ENCODE measurements at places on chromosomes 12 and 14.

GRCh38 chr12:67025543-67026114, 243.5 kb upstream of the CAND1 start:
- DNase-seq, result peak; percentile 47

DNA sequence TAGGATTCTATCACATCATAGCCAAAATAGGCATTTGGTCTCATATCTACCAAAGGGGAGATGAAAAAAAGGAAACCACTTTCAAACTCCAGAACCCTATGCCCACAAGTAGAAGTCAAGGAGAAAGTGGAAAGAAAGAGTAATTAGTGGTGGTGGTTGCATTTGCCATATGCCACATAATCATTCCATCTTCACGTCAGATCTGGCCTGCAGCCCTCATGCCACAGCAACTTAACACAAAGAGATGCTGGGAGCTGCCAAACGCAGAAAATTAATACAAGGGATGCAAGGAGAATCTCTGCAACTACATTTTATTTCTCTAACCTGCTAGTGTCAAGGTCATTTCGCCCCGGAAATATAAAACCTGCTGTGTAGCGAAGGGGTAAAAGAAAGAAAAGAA, 148.6 kb upstream of the FOXN3 start:
- DNase-seq, result no peak

- DNase-seq, result no peak
Measured at GRCh38 chr12:58965568-58965967, 45.3 kb upstream of the LRIG3 start.

GRCh38 chr12:107327651-107328182, 234.4 kb upstream of the CRY1 start:
- no peak for DNase-seq

- peak; percentile 58 for DNase-seq
Measured at GRCh38 chr12:120584343-120585149, 3.3 kb upstream of the POP5 start.

- no peak for DNase-seq
Measured at GRCh38 chr12:103442822-103443221, 52.9 kb downstream of the C12orf42 start.

- no peak for DNase-seq
Measured at GRCh38 chr14:101835566-101835965, 74.1 kb downstream of the PPP2R5C start.

- DNase-seq, result no peak
Measured at GRCh38 chr12:11724888-11725311, 75.4 kb downstream of the ETV6 start.

DNA sequence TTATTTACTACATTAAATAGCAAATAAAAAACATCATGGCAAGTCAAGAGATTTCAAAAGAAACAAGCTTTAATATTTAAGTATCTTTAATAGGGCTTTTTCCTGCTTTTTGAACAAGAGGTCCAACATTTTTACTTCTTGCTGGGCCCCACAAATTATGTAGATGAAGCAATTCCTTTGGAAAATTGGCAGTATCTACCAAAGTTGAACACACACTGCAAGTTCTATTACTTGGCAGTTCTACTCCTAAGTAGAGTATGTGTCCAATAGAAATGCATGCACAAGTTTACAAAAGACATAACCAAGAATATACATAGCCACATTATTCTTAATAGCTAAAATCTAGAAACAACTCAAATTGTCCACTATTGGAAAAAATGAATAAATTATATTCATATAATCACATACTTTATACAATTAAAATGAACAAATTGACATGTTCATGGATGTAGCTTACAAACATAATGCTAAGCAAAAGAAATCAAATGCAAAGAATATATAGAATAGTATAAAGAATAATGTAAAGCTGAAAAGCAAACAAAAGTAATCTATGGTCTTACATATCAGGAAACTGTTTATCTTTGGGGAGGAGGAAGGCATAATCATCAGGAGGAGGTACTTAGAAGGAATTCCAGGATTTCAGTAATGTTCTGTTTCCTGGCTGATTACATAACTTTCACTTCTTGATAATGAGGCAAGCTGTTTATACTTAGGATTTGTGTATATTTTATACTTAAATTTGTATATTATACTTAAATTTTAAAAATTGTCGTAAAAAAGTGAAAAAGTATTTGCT, 6.5 kb upstream of the TMBIM4 start:
- DNase-seq, result no peak

GRCh38 chr14:51328064-51328771, 88.2 kb downstream of the TMX1 start:
- no peak for DNase-seq

DNA sequence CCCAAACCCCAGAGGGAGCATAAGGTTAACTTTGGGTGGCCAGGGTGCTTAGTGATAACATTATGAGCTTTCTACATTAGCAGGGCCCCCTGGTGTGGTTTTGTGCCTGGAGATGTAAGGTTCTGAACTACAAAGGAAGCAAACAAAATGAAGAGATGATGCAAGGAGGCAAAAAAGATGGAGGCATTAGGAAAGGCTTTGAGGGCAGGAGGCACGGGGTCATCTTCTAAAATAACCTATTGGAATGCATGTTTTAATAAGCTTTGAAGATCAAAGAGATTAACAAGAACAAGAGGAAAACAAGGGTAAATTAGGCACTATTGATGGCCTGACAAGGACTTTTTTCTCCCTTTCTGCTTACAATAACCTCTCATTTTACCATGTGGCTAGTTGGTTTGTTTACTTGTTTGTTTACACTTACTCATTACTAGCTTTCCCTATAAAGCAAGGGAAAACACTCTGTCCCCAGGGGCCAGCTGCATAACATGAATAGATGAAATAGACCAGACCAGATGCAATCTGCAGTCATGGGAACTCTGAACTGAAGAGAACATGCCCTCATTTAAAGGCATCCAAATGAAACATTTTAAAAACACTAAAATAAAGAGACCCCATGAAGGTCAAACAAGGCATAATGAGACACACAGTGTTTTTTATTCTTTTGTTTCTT, 390.3 kb downstream of the DIO2 start:
- no peak for DNase-seq

DNA sequence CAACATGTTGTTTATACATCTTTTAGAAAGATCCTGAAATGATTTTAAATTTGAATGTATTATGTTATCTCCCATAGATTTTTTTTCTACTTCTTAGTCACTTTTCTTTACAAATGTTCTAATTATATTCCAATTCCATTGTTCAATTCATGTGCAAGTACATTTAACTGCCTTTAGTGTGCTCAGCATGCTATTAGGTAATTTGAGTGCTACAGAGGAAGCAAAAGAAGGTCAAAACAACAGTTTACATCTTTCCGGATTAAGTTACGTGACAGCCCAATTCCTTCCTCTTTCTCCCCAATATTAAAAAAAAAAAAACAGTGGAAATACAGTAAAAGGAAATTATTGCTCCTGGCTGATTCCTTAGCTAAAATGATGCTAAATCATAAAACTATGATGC, 98.3 kb downstream of the RTN1 start:
- DNase-seq, result no peak

DNA sequence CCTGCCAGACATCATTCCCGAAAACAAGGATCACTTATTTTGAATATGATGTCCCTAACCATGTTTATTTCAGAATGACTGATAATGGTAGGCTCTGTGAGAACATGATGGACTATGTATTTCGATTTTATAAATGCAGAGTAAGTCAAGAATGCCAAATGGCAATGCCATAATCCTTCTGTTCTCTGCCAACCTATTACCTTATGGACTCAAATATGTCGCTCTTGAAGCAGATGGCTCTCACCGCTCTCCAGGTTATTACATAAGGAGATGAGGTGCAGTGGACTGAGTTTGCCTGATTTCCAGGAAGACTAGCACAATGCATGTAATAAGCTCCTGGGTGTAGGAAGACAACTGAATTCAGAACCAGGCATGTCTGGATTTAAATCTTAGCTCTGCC, 227.2 kb downstream of the BTG1 start:
- no peak for DNase-seq

- no peak for DNase-seq
Measured at GRCh38 chr12:47718531-47718930, 6.8 kb downstream of the ENDOU start.

DNA sequence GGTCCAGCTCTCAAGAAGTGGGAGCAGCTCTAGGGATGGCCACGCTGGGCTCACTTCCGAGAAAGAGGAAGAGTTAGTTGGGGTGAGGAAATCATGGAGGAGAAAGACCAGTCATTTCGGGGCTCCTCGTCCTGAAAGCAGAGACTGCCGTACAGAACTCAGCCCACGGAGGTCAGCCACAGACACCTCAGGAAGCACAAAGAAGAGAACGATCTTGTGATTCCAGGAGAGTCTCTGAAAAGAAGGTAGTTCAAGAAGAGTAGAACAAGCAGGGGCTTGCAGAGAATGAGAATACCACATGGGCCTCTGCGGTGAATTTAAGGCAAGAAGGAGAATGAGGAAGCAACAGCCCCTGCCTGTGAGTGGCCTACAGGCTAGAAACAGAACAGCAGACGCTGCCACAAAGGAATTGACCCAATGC, 311.9 kb downstream of the CACNA1C start:
- no peak for DNase-seq

DNA sequence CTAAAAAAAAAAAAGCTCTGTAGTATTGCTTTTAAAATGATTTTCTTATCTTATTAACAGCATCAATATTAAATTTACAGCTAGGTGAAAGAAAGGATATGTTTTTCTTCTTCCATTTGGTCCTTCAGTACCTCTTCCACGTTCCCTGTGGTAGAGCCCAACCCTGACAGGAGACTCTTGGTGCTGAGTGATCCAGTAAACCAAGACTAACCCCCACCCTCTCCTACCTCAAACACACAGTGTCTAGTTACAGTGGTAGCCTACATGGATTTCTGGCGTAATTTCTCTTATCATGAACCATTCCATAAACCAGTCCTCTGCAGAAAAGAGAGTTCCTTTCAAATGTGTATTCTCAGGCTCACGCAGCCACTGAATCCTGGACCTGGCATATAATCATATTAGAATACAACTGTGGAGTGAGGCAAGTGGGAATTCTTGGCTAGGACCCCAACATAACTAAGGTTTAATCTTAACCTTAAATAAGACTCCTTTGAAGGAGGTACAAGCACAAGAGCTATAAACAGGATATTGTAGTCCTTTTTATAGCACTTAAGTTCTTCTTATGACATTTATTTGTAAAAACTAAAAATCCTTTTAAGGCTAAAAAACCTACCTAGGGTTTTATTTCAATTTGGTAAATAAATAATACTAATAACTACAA, 27.1 kb downstream of the TXNRD1 start:
- no peak for DNase-seq

- peak; percentile 35 for DNase-seq
Measured at GRCh38 chr12:82650627-82651337, 35.9 kb upstream of the TMTC2 start.

GRCh38 chr12:104215638-104216297, at the start of gene TXNRD1:
TXNRD1 (plus strand) TSS chr12:104215779; CDS start chr12:104215803, 24 bp downstream.
- DNase-seq, result peak; percentile 86

DNA sequence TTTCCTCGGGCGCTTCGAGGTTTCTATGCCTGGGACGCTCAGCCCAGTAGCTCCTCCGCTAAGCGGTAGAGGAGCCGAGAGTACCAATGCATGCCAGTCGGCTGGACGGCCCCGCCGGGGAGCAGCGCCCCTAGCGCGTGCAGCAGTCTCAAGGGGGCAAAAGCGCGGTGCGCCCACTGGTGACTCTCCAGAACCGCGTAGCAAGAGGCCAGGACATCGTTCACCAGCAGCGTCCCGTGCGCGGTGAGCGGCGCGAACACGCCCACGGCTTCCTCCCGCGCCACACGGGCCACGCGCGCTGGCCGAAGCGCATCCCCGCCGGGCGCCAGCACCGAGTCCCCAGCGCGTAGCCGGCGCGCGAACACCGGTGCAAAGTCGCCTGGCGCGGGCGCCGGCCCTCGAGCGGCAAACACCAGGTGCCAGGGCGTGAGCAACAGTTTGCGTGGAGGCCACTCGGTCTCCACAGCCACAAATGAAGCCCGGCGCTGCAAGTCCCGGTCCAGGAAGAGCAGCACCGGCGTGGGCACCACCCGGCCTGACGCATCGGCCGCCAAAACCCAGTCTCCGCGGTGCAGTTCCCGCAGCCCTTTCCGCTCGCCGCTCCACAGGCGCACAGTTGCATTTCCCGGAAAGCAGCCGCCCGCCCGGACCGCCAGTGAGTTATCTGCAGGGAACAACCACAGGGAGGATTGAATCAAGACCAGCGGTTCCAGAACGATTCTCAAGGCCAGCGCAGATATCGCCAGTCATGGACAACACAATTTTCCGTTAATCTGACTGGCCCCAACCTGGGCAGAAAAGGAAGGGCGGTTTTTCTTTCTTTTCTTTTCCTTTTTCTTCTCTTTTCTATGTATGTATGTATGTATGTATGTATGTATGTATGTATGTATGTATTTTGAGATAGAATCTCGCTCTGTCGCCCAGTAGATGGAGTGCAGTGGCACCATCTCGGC, 4.5 kb downstream of the DHH start:
- DNase-seq, result no peak

DNA sequence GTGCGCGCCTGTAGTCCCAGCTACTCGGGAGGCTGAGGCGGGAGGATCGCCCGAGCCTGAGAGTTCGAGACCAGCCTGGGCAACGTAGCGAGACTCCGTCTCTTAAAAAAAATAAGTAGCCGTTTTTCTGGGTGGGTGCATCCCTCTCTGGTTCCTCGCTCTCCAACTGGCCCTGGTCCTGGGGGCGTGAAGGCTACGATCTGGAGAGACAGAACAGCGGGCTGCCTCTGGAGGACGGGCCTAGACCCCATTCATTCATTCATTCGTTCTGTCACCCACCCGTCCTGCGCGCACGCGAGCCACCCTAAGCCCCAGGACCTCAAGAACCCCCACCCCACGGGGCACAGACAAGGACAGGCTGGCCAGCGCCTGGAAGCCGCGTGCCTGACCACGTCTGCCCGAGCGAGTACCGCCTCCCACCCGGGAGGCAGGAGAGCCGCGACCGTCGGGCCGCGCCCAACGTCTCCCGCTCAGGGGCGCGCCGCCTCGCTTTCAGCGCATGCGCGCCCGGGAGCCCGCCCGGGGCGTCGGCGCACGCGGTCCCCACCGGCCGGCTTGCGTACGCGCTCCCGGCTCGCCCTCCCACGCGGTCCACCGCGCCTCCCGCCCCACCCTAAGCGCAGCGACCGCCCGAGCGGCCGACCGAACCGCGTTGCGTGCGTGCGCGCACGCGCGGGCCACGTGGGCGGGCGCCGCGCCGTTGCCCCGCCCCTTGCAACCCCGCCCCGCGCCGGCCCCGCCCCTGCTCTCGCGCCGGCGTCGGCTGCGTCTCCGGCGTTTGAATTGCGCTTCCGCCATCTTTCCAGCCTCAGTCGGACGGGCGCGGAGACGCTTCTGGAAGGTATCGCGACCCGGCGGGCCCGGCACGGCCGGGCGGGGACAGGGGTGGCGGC, at the start of gene RAN:
TSS of gene RAN (plus strand) at position 781 of the 893 bp plus-strand sequence. CDS start 528 bp downstream, outside the sequence.
- DNase-seq, result peak; percentile 94

- no peak for DNase-seq
Measured at GRCh38 chr12:108523365-108523764, 8.3 kb downstream of the FICD start.

Measured in CD4-positive, alpha-beta T cell treated with Interleukin-2 at 100 ng/mL for 4 hours (primary cell).